ENCODE measurements at places on chromosomes 2 and 18.

DNA sequence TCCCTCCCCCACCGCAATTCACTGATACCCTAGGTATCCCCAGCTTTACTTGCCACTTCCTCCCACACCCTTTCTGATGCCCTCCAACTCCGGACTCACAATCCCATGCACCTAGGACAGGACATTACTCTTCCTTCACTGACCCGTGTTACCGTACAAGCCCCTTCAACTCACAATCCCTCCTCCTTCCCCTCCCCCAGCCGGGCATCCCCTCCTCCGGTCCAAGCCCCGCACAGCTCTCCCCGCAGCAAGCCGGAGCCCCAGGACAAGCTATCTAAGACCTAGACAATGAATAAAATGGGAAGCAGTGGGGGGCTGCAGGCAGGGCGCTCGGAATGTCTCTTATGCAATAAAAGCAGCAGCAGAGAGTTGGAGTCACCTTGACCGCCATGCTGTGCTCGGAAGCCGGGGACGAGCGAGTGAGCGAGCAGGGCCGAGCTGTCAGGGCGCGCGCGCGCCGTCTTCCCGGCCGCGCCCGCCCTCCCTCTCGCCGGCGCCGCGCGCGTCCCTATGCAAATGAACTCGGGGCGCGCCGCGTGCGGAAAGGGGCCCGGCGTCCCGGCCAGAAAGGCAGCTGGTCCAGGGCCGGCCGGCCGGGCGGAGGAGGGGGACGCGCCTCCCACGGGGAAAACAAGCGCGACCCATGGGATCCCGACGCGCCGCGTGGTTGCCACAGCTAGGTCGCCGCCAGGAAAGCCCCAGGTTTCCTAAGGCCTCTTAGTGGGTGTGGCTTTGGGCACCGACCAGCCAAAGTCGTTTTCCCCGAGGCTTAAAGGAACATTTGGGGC, at the start of gene SLC25A12:
Gene SLC25A12, minus strand, starts transcription at position 421 of the 788 bp plus-strand sequence. Its CDS starts 30 bp downstream, at position 391.
- peak; percentile 95 for DNase-seq

- no peak for DNase-seq
Measured at GRCh38 chr2:150153646-150154307, 333.7 kb downstream of the RND3 start.

DNA sequence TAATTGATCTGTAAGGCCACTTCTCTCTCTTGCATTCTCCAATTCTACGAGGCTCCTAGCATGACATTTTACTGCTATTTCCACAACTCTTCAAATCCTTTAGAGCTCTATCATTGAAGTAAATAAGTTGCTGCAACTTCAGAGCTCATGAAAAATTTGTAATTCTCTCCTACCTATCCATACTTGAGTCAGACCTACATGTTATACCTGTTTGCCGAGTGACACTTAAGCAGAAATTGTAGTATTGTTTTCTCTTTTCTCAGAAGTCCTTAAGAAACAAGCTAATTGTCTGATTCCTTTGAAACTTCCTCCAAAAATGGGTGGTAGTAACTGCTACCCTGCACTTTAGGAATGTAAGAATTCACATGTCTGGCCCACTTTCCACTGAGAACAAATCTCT, 26.1 kb downstream of the GALM start:
- DNase-seq = no peak

DNA sequence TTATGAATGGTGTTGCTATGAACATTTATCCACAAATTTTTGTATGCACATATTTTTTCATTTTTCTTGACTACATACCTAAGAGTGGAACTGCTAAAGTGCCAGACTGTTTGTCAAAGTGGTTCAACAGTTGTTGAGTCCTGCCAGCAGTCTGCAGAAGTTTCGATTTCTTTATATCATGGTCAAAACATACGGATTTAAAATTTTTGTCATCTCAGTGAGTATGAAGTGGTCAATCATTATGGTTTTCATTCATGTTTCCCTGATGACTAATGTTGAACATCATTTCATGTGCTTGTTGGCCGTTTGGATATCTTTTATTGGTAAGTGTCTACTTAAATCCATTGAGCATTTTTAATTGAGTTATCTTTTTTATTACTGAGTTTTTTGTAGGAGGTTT, 39.2 kb downstream of the CCDC138 start:
- DNase-seq = no peak

- DNase-seq = no peak
Measured at GRCh38 chr18:40148960-40149359, 1806.1 kb upstream of the PIK3C3 start.

- DNase-seq = no peak
Measured at GRCh38 chr2:160394153-160394552, 99.5 kb downstream of the RBMS1 start.

- no peak for DNase-seq
Measured at GRCh38 chr18:2642771-2643170, 12.8 kb upstream of the SMCHD1 start.

DNA sequence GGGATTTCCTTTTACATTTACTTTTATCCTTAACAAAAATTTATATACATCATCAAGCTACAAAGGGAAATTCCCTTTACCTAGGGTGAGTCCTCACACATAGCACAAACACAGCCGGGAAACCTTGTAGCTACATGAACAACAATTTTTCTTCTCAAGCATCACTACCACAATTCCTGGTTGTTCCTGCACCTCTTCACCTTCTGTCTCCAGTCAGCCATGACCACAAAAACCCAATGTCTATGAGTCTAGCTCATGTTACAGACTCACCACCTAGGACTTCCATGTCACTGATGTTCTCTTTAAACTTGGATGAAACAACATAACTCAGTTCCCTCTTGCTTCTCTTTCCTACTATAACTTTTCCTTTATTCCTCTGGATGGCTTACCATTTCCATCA, 460.4 kb downstream of the MBD2 start:
- DNase-seq = no peak

DNA sequence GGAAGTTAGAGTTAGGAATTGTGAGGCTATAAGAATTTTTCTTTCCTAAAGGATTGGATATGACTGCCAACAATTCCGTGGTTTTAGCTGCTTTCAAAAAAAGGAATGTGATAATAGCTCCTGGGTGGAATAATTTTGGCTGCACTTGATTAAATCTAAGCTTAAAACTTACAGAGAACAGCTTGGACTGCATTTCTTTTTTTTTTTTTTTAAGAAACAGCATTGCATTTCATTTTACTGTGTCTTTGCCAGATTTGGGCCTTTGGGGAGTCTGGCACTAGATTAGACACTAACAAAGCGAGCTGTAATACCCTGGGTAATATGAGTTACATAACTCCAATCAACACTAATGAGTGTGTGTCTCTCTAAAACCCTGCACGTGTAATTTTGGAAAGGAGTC, 37.8 kb upstream of the ZNF397 start:
- DNase-seq = no peak

GRCh38 chr2:207394812-207395534, 134.8 kb upstream of the CREB1 start:
- peak; percentile 99 for DNase-seq

DNA sequence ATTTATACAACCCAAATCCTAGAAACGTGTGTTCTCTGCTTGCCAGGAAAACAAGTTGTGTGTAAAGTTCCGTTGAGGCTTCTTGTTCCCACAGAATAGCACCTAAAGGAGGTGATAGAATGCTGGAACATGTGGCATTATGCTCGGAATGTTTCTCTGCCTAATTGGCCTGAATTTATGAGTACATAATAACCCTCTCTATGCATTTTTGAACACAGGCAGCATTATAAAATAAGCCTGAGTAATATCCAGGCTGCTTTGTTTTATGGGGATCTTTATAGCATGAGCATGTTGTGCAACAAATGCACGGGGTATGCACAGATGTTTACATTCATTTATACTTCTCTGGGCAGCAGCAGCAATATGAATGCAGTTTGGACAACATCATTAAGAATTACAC, 385.7 kb downstream of the MBD2 start:
- no peak for DNase-seq

DNA sequence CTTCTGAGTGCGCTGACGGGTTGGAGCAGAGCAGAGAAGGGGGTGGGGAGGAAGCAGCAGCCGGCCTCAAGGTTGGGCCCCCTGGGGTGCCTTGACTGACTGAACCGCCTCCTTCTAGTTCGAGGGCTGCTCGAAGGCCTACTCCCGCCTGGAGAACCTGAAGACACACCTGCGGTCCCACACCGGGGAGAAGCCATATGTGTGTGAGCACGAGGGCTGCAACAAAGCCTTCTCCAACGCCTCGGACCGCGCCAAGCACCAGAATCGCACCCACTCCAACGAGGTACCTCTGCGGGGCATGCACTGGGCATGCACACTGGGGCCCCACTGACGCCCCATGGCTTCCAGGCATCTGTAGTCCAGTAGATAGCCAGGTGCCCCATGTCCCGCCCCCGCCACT, 246.9 kb downstream of the GLI2 start:
- DNase-seq = no peak

GRCh38 chr18:42850174-42851083, 265.1 kb downstream of the RIT2 start:
- no peak for DNase-seq

- no peak for DNase-seq
Measured at GRCh38 chr18:26356045-26356785, 130.0 kb downstream of the TAF4B start.
